Activated CD4-positive, alpha-beta T cell treated with anti-CD3 and anti-CD28 coated beads, Interleukin-2, Interleukin-4, amounts not matched to agents 100 ng/mL and 50 ng/mL, durations not matched to agents 16 hours and 8 hours (primary cell): ENCODE measurements at places on chromosomes 4 and X.

DNA sequence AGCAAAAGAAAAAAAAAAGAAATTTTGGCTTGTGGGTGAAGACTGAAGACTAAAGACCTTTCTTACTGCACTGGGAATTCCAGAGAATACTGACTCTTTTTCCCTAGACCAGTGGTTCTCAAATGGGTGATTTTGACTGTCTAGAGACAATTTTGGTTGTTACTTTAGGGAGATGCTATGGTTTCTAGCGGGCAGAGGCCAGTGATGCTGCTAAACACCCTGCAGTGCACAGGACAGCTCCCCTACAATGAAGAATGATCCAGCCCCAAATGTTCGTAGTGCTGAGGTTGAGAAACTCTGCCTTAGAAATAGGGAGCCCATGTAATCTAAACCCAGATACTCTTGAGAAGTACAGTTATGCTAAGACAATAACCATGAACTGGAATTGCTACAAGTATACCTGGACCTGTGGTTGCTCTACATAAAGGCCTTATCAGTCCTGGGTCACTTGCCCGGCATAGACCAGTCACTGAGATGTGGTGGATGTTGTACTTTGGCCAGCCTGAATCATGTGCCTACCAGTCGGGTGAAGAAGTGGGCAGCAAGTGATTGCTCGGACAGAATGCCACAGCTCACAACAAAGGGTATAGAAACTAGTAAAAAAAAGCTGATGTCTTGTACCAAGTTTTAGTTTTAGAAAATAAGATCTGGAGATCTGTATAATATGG, 16.0 kb downstream of the ARHGAP10 start:
- no peak for DNase-seq

DNA sequence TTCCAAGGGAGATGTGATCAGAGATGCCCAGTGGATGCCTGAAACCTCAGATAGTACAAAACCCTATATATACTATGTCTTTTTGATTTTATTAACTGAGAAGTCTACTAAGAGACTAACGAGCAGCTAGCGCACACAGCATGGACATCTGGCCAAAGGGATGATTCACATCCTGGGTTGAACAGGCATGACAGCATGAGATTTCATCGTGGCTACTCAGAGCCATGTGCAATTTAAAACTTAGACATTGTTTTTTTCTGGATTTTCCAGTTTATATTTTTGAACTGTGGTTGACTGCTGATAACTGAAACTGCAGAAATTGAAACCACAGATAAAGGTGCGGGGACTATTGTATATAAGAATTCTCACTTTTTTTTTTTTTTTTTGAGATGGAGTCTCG, 2252.9 kb upstream of the AGA start:
- DNase-seq, result no peak

DNA sequence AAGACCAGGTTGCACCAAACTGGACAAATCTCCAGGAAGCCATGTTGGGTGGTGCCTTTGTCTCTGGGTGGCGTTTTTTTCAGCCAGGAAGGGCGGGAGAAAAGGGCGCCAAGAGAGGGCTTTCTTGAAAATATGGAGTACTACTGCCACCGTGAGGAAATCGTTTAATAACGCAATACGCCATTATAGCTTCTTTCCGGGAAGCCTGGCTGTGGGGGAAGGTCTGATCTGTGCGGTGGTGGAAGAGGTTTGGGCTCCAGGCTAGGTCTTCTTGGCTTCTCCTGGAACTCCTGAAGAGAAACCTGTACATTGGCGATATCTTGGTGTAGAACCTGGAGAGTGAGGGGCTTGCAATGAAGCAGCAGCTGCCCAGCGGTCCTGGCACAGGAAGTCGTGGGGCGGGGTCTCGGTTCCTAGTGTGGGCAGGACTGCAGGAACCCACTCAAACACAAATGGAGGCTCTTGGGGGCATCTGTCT, 202.7 kb downstream of the OR13H1 start:
- DNase-seq, result peak; percentile 85

- DNase-seq, result no peak
These were observed 192.2 kb downstream of the LDB2 start for GRCh38 chr4:16706251-16706650.

- no peak for DNase-seq
These were observed 32.4 kb upstream of the PPP2R3B start for GRCh38 chrX:418927-419729.
